ENCODE measurements at places on chromosomes 4 and X.

- DNase-seq, result no peak
- no peaks in the 10 kb centered on the region for H3K36me3 ChIP-seq
- H3K4me1 ChIP-seq, result no peaks in the 10 kb centered on the region
- H3K27me3 ChIP-seq, result no peaks in the 10 kb centered on the region
These were observed 86.8 kb downstream of the LIMCH1 start for GRCh38 chr4:41624765-41625164.

DNA sequence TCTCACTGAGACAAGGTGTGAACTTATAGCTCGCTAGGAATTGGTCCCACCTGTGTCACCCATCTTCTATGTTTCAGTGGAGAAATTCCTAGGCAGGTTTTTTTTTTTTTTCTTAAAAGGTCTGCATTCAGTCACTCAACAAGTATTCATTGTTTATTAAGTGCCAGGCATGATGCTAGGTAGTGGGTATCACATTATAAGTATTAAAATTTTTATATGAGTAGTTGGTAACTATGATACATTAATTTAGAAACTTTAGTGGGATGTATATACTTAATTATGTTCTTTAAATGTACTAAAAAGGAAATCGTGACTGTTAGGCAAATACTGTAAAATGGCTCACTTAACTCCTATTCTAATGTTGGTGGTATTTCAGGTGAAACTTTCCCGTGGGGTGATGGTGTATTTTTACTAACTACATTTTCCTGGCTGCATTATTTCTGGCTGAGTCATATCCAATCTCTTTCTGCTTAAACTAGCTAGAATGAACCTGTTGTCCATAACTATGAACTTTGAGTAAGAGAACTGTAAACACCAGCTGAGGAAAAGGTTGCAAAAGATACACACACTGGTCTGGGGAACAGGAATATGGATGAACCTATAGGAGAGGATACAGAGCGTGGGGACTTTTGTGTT is 49.3 kb upstream of the MED14 start:
- H3K36me3 ChIP-seq, result no peaks in the 10 kb centered on the region
- H3K27ac ChIP-seq, result no peak overlapping the region
- H3K4me3 ChIP-seq, result no peak overlapping the region
- H3K4me1 ChIP-seq, result peaks cover 12% of the 10 kb centered on the region

DNA sequence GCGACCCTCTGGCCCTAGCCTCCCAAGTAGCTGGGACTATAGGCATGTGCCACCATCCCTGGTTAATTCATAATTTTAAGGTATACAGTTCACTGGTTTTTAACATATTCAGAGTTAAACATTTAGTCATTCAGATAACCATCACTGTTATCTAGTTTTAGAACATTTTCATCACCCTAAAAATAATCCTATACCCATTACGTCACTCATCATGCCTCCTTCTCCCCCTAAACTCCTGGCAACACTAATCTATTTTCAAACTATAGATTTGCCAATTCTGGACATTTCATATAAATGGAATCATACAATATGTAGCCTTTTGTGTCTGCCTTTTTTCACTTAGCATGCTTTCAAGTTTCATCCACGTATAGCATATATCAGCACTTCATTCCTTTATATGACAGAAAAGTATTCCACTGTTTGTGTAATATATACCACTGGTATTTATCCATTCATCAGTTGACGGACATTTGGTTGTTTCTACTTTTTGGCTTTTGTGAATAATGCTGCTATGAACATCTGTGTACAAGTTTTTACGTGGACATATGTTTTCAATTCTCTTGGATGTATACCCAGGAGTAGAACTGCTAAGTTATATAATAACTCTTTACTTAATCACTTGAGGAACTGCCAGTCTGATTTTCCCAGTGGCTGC is 32.0 kb upstream of the RPS3A start:
- H3K27ac ChIP-seq, result no peak overlapping the region
- no peak overlapping the region for H3K4me3 ChIP-seq
- no peaks in the 10 kb centered on the region for H3K36me3 ChIP-seq

DNA sequence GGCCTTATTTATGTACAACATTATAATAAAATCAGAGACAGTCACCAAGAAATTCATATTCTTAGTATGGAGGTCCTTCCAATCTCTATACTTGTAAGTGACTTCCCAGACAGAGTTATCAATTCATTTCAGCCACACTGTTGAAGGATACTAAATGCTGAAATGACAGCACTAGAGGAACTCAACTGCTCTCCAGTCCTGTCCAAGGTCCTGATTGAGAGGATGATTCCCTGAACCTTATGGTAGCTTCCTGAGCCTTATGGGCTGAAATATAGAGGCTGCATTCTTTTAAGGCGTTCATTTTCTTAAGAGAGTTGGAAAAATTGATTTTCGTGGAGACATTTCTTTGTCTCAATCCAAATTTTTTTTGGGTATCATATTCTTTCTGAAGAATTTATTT is 205.9 kb downstream of the TLL1 start:
- H3K4me1 ChIP-seq, result no peaks in the 10 kb centered on the region
- DNase-seq, result no peak
- no peaks in the 10 kb centered on the region for H3K36me3 ChIP-seq

DNA sequence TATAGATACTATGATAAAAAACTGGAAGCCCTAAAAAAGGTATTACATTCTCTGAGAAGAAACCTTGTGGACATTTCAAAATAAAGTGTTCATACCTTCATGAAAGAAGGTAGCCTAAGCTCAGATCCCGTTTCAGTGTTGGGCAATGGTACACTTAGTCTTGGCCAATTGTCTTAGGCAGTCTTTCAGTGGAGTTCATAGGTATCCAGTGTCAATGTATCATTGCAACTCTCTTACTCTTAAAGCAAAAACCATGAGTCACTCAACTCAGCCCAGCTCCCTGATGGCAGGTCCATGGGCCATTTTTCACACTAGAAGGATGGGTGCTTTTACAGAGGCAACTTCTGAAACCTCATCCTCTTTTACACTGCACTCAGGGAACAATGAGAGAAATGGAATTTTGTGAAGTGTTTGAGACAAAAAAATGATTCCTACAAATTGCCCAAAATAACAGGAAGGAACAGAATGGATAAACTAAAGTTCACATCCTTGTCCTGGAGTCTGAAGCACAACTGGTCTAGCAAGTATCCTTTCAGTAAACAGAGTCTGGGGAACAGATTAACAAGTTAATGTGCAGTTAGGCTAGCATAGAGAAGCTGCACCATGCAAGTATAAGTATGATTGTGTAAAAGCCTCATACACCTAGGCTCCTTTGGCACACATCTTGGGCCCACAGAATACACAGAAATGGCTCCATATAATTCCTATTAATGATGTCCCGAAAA is 7.0 kb upstream of the ZNF827 start:
- H3K27ac ChIP-seq, result no peak overlapping the region
- no peak overlapping the region for H3K4me3 ChIP-seq
- peaks cover 19% of the 10 kb centered on the region for H3K27me3 ChIP-seq
- H3K36me3 ChIP-seq, result no peaks in the 10 kb centered on the region

DNA sequence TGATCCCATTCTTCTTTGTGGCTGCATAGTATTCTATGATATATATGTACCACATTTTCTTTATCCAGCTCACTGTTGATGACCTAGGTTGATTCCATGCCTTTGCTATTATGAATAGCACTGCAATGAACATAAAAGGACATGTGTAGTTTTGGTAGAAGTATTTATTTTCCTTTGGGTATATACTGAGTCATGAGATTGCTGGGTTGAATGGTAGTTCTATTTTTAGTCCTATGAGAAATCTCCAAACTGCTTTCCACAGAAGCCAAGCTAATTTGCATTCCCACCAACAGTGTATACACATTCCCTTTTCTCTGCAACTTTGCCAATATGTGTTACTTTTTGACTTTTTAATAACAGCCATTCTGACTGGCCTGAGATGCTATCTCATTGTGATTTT is 278.3 kb downstream of the PCDH18 start:
- no peaks in the 10 kb centered on the region for H3K4me1 ChIP-seq
- DNase-seq, result no peak
- no peaks in the 10 kb centered on the region for H3K36me3 ChIP-seq
- no peaks in the 10 kb centered on the region for H3K27me3 ChIP-seq
- H3K4me3 ChIP-seq, result no peak overlapping the region

- H3K27me3 ChIP-seq, result no peaks in the 10 kb centered on the region
- no peak overlapping the region for H3K4me3 ChIP-seq
- H3K4me1 ChIP-seq, result no peaks in the 10 kb centered on the region
- H3K27ac ChIP-seq, result no peak overlapping the region
- no peaks in the 10 kb centered on the region for H3K36me3 ChIP-seq
These were observed 237.8 kb downstream of the NDST4 start for GRCh38 chr4:114875630-114876029.

- H3K27me3 ChIP-seq, result no peaks in the 10 kb centered on the region
- no peak for DNase-seq
- H3K4me3 ChIP-seq, result peak overlapping the region; percentile 91
- peak overlapping the region; percentile 86 for H3K27ac ChIP-seq
- H3K36me3 ChIP-seq, result peaks cover 8% of the 10 kb centered on the region
These were observed 670 bp downstream of the PAPSS1 start for GRCh38 chr4:107719207-107719921.

DNA sequence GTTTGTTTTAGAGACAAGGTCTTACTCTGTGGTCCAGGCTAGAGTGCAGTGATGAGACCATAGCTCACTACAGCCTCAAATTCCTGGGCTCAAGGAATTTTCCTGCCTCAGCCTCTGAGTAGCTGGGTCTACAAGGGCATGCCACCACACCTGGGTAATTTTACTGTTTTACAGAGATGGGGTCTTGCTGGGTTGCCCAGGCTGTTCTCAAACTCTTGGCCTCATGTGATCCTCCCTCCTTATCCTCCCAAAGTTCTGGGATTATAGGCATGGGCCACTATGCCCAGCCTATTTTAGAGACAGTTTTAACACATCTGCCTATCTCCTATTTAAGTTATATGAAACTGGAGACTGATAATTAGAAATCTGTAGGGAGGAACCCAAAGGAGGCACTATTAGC is 53.8 kb downstream of the SPRY1 start:
- H3K27ac ChIP-seq, result no peak overlapping the region
- H3K27me3 ChIP-seq, result no peaks in the 10 kb centered on the region
- no peak overlapping the region for H3K4me3 ChIP-seq
- peaks cover 26% of the 10 kb centered on the region for H3K4me1 ChIP-seq
- H3K36me3 ChIP-seq, result no peaks in the 10 kb centered on the region

GRCh38 chr4:4477796-4478195 is 64.1 kb downstream of the STX18 start:
- no peak overlapping the region for H3K4me3 ChIP-seq
- peaks cover 15% of the 10 kb centered on the region for H3K4me1 ChIP-seq
- DNase-seq, result no peak
- H3K36me3 ChIP-seq, result peaks cover 10% of the 10 kb centered on the region
- H3K27me3 ChIP-seq, result no peaks in the 10 kb centered on the region

All from activated T-cell treated with anti-CD3 and anti-CD28 coated beads, Interleukin-2, amount 50 U/mL, for 24 hours (primary cell).